Caco-2 (cell line): ENCODE measurements at places on chromosomes 3 and 15.

GRCh38 chr3:42276141-42277132 is 10.5 kb upstream of the CCK start:
- DNase-seq = no peak

DNA sequence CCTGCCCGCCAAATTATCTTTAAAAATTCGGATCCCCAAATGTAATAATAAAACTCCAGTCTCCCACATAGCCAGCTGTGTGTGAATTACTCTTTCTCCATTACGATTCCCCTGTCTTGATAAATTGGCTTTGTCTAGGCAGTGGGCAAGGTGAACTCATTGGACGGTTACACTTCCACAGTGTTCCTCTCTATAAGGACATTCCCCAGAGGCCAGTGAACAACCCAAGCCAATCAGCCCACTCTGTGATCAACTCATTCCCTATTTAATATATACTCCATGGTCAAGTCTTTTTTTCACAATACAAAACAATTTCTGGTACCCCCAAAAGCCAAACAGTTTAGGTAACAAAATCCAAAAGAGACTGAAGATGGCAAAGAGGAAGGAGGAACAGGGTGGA is 90.5 kb upstream of the DAZL start:
- no peak for DNase-seq

GRCh38 chr15:29420188-29420587 is 150.6 kb upstream of the NSMCE3 start:
- no peak for DNase-seq

GRCh38 chr3:42229942-42230688 is 35.9 kb downstream of the CCK start:
- no peak for DNase-seq

DNA sequence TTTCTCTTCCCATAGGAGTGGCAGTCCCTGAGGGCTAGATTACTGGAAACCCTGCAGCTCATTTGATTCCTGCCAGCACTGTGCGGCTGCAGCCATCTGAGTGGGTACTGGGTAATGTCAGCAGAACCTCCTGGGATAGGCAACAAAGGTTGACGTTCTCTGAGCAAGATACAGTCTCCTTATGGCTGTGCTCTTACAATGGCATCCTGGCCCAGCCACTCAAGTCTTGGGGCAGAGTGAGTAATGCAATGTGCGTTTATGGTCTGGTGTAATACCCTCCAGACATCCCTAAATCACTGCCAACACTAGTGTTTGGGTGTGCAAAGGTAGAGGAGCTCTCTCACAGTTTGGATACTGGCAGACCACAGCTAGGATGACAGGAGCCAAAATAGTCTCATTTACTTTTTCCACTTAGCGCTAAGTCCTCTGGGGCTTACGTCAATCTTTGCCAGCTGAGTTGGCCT is 775.8 kb downstream of the ZNF385D start:
- DNase-seq = no peak

DNA sequence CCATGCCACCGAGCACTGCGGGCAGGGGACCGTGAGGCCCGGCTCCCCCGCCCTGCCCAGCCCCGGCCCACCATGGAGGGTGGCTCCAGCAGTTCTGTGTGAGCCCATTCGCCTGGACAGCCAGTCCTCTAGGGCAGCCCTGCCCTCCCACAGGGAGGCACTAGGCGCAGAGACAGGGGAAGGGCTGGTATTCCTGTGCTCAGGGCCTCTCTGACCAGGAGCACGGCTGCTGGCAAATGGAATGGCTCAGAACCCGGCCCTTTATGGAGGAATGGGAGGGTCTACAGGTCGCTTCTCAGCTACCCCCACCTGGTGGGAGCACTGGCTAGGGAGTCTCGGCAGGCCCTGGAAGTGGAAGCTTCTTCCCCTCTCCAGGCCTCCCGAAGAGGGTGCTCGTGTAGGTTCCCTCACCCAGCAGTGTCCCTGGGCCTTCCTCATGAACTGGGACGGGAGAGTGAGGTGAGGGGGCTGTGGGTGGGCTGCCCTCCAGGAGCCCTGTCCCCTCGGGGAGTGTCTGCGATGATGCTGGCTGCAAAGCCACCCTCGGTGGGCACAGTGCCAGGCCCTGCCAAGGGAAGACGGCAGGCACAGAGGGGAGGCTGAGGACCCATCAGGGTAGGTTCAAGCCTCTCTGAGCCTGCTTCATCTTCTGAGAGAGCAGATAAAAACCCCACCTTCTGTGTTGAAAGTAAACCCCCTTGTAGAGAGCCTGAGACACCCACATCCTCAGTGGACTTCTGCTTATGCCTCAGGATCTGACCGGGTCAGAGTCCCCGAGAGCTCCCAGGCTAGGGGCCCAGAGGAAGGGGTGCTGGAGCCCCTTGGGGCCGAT is 1.5 kb downstream of the MELTF start:
- peak; percentile 32 for DNase-seq

- no peak for DNase-seq
Measured at GRCh38 chr15:48708641-48709040, 63.1 kb upstream of the FBN1 start.

- DNase-seq = no peak
Measured at GRCh38 chr3:144963810-144964209, 992.2 kb downstream of the DIPK2A start.

DNA sequence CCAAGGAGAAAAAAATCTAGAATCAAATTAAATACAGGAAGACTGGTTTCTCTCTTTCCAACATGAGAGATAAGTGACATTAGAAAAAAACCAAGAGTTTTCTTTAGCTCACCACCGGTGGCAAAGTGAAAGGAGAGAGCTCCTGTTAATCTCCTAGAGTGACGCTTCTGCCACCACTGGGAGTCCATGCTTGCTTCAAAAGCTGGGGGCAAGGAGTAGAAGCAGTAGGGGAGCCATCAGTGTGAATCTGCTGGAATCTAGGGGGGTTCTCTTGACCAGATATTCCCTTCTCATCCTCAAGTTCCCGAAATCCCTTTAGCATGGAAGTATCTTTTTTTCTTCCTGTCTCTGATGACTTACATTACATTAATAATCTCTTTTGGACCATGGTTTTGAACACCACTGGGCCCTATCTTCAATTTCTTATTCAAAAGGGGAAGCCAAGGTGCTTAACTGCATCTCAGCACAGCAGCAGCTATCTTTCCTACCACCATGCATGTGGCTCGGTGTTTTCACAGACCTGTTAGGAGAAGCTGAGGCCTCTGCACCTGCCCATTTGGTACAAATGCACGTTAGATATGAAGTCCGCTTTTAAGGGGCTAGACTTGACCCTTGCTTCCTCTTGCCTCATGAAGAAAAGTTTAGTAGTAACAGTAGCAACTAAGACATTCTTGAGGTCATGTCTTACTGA is 6.6 kb upstream of the ICE2 start:
- DNase-seq = no peak

- no peak for DNase-seq
Measured at GRCh38 chr3:71103430-71103921, 480.1 kb downstream of the FOXP1 start.

- DNase-seq = no peak
Measured at GRCh38 chr3:54085936-54086335, 36.4 kb upstream of the CACNA2D3 start.

GRCh38 chr15:58952751-58953150 is 19.3 kb upstream of the SLTM start:
- no peak for DNase-seq

GRCh38 chr15:79615754-79616153 is 183.6 kb downstream of the MINAR1 start:
- no peak for DNase-seq

DNA sequence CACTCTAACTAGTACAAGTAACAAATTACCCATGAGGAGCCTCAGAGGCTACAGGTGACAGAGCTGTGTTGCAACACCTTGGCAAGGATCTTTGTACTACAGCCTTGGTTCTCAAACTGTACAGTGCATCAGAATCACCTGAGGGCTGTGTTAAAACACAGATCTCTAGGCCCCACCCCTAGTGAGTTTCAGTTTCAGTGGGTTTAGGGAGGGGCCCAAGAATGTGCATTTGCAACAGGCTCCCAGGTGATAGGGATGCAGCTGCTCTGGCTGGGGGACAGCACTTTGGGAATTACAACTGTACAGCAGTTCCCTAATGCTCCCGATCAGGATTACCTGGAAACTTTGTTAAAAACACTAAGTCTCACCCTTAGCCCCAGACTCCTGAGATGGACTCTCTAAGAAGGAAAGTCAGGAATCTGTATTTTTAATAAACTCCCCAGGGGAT is 66.1 kb upstream of the NR2F2 start:
- DNase-seq = peak; percentile 88

GRCh38 chr3:72702390-72702789 is 145.9 kb downstream of the SHQ1 start:
- DNase-seq = no peak

- DNase-seq = no peak
Measured at GRCh38 chr3:107825556-107825955, 265.3 kb downstream of the CD47 start.

DNA sequence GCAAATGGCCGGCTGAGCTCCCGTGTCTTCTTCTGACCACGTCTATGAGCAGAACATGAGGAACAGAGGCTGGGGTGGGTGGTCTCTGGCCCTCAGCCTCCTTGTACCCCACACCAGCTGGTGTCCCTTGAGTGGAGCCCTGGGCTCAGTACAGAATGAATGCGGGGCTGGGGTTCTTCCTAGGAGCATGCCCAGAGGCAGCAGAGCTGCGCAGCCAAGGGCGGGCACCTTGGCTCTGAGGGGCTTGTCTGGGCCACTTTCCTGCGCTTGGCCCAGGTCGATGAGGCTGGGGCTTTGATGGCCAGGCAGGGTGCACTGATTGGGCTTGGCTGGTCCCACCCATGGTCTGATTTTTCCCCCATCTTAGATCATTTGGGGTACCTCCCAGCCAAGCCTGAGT is 6.4 kb downstream of the SCN5A start:
- DNase-seq = no peak

- DNase-seq = no peak
Measured at GRCh38 chr15:62901909-62902546, 140.5 kb upstream of the TPM1 start.

GRCh38 chr3:100602506-100603444 is 6.6 kb upstream of the ADGRG7 start:
- DNase-seq = peak; percentile 75

DNA sequence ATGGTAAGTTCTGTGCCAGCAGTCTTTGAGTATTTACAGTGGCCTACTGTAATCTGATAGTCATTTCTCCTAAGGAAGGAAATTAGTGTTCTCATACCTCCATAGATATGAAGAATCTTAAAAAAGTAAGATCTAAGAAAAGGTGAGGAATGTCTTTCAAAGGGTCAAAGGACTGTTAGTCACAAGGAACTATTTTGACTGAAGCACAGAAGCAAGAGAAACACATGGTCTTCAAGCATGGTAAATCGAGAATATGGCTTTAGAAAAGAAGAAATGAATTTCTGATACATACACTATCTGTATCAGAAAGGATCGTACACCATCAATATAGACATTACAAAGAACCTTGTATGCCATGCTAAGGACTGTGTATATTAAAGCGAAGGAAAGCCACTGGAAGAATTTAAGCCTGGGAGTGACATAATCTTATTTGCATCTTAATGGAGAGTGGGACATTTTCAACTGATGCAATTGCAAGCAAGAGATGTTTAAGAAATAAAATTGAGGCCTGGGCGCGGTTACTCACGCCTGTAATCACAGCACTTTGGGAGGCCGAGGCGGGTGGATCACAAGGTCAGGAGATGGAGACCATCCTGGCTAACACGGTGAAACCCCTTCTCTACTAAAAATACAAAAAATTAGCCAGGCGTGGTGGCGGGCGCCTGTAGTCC is 5.5 kb upstream of the ACAP2 start:
- DNase-seq = no peak

GRCh38 chr3:124202754-124203153 is 210.8 kb upstream of the ROPN1 start:
- no peak for DNase-seq

DNA sequence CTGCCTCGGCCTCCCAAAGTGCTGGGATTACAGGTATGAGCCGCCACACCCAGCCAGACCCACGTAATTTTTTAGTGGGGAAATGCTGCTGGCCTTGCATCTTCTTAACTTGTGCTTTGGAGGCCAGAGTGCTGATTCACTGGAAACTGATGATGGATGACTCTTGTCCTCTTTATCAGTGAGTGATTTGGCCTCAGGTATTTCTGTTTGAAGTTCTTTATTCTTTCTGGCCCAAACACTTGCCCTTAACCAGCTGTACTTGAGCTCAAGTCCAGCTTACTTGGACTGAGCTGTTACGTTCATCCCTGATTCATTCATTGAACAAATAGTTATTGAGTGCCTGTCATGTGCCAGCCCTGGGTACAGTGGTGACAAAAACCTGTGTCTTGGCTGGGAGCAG is 4.2 kb downstream of the PTPN23 start:
- DNase-seq = peak; percentile 54

DNA sequence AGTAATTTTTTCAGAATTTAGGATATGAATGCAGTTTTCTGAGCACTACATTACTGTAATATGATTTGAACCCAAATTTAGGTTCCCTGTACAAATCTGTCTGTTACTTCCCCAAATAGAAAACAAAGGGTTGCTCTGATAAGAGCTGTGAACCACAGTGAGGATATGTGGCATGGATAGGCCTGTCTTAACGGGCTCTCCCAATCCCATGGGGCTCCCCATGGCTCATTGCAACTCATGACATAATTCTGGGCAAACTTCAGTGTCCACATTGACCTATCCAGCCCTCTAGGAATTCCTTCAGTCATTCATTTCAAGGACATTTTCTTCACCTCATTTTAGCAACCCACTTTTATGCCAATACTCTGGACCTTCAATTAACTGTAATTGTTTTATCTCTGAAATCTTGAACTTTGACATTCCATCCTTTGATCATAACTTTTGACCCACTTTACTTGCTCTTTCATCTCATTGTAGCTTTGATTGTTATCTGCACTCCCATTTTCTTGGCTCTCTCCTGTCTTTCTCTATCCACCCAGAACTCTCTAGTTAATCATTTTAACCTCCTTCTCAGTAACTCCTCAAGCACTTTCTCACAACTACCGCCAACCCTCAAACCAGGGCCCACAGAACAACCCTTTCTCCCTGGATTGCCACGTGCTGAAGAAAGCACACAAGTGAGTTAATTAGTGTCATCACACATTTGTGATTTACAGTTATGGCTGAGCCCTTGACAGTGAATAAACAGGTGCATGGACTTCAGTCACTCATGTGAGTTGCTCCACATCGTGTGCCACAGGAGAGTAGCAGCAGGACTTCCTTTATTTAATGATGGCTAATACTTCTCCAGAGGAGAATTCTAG is 94.9 kb upstream of the AADACL2 start:
- DNase-seq = peak; percentile 76

- no peak for DNase-seq
Measured at GRCh38 chr3:54225841-54226528, 103.6 kb downstream of the CACNA2D3 start.

- DNase-seq = no peak
Measured at GRCh38 chr3:113153499-113154107, 57.8 kb upstream of the BOC start.

GRCh38 chr15:62912808-62913207 is 129.7 kb upstream of the TPM1 start:
- DNase-seq = no peak

- no peak for DNase-seq
Measured at GRCh38 chr3:43540624-43541023, 81.2 kb downstream of the ANO10 start.
